ENCODE measurements at places on chromosomes 4 and X. TPM values are rescaled to one million over a fixed set of nuclear protein-coding genes. Genes with fewer than 3 reads are reported as not detected.
A peak's percentile ranks its signal among the peaks of the same experiment; 100 is the strongest.

The MAGEB1 gene
- not detected for total RNA-seq

The STIM2 gene
- total RNA-seq: 39.5 TPM

The HPGDS gene
- total RNA-seq: 0.98 TPM

The TEC gene
- total RNA-seq: 9.3 TPM

- no peaks in the 10 kb centered on the region for H3K4me1 ChIP-seq
- DNase-seq: no peak
- H3K36me3 ChIP-seq: no peaks in the 10 kb centered on the region
- no peak overlapping the region for H3K4me3 ChIP-seq
- no peak overlapping the region for H3K27ac ChIP-seq
Measured at GRCh38 chrX:150848914-150849365, 49.5 kb downstream of the CD99L2 start.

DNA sequence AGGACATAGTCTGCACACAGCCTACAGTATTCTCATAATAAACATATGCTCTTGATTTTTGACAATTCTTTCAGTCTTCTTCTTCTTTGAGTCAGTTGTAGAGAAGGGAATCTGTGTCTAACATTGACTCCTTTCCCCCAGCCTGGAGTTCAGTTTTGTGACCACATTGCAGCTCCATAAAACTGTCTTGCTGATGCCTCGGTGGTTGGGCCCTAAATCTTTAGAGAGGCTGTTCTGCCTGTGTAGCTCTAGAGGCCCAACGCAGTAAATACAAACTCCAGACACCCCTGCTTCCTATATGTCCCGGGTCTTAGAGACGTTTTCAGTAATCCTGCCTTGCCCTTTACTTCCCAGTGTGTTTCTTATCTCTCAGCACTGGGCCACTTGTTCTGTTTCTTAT, 639.5 kb upstream of the AADAT start:
- no peak overlapping the region for H3K27ac ChIP-seq
- H3K27me3 ChIP-seq: no peaks in the 10 kb centered on the region
- H3K4me1 ChIP-seq: no peaks in the 10 kb centered on the region
- H3K36me3 ChIP-seq: no peaks in the 10 kb centered on the region
- DNase-seq: no peak

GRCh38 chrX:154486396-154487207, at the start of gene UBL4A:
UBL4A (minus strand) TSS chrX:154486615; CDS start chrX:154486584, 31 bp downstream.
- H3K27me3 ChIP-seq: no peaks in the 10 kb centered on the region
- H3K4me1 ChIP-seq: peaks cover 29% of the 10 kb centered on the region
- no peaks in the 10 kb centered on the region for H3K36me3 ChIP-seq
- H3K4me3 ChIP-seq: peak within 1 kb of the TSS; percentile 67
- no peak for DNase-seq

DNA sequence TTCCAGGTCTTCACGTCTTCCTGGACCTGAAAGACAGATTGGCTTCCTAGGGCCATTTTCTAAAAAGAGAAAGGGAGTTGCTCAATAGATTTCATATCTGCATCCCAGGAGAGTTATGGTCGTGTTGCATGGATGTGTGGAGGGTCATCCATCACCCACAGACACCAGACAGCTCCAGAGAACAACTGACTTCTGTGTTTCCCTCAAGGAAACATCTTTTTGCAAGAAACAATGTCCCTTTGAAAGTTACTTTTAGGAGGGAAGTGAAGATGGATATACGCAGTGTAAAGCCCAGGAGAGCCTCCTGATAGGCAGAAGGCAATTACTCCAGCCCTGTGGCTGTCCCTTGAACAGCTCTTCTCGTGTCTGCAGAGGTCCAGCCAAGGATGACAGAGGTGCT, 108.3 kb downstream of the CLNK start:
- no peak overlapping the region for H3K4me3 ChIP-seq
- H3K4me1 ChIP-seq: no peaks in the 10 kb centered on the region
- no peaks in the 10 kb centered on the region for H3K36me3 ChIP-seq
- H3K27ac ChIP-seq: no peak overlapping the region

GRCh38 chr4:14446904-14447303, 555.4 kb upstream of the CPEB2 start:
- H3K27me3 ChIP-seq: no peaks in the 10 kb centered on the region
- no peaks in the 10 kb centered on the region for H3K36me3 ChIP-seq
- H3K27ac ChIP-seq: no peak overlapping the region
- no peaks in the 10 kb centered on the region for H3K4me1 ChIP-seq

DNA sequence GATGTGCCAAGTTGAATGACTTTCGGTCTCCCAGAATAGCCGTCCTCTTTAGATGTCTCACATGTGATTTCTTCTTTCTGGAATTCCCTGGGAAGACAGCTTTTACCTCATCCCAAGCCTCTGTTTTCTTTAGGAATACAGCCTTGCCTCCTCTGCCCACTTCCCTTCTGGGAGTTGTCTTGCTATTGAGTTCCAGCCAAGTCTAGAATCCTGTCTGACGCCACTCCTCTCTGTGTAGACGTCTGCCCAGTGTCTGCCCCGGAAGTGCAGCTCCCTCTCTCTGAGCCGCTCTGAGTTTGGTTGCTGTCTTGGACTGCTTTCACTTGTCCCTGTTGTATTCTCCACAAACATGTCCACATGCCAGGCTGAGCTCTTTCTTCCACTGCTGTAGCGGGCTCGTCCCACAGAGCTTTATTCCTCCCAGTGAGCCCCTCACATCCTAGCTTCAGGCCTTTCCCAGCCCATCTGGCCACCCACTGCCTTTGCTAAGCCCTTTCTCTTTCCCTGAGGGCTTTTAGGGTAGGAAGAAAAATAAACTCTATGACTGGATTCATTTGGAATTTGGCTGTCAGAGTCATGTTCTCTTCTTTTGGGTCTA, 9.0 kb upstream of the IGFBP7 start:
- peak overlapping the region; percentile 19 for H3K4me3 ChIP-seq
- DNase-seq: no peak
- peak overlapping the region; percentile 71 for H3K27ac ChIP-seq
- peaks cover 20% of the 10 kb centered on the region for H3K4me1 ChIP-seq
- no peaks in the 10 kb centered on the region for H3K27me3 ChIP-seq

GRCh38 chr4:166846939-166847338, 387.4 kb downstream of the SPOCK3 start:
- no peak overlapping the region for H3K27ac ChIP-seq
- H3K4me3 ChIP-seq: no peak overlapping the region
- DNase-seq: no peak
- no peaks in the 10 kb centered on the region for H3K4me1 ChIP-seq

- no peak for DNase-seq
- no peak overlapping the region for H3K4me3 ChIP-seq
- H3K4me1 ChIP-seq: no peaks in the 10 kb centered on the region
- no peaks in the 10 kb centered on the region for H3K27me3 ChIP-seq
Measured at GRCh38 chr4:174402470-174403176, 118.9 kb downstream of the CEP44 start.

GRCh38 chr4:127782025-127782274, 172 bp upstream of the HSPA4L start:
- H3K27ac ChIP-seq: peak overlapping the region; percentile 80
- peak overlapping the region; percentile 68 for H3K4me3 ChIP-seq
- H3K4me1 ChIP-seq: no peaks in the 10 kb centered on the region
- no peaks in the 10 kb centered on the region for H3K27me3 ChIP-seq
- no peak for DNase-seq
- no peaks in the 10 kb centered on the region for H3K36me3 ChIP-seq

- no peak for DNase-seq
- H3K4me3 ChIP-seq: no peak overlapping the region
- H3K36me3 ChIP-seq: no peaks in the 10 kb centered on the region
- H3K27me3 ChIP-seq: no peaks in the 10 kb centered on the region
Measured at GRCh38 chrX:38407126-38407525, 54.7 kb downstream of the OTC start.

DNA sequence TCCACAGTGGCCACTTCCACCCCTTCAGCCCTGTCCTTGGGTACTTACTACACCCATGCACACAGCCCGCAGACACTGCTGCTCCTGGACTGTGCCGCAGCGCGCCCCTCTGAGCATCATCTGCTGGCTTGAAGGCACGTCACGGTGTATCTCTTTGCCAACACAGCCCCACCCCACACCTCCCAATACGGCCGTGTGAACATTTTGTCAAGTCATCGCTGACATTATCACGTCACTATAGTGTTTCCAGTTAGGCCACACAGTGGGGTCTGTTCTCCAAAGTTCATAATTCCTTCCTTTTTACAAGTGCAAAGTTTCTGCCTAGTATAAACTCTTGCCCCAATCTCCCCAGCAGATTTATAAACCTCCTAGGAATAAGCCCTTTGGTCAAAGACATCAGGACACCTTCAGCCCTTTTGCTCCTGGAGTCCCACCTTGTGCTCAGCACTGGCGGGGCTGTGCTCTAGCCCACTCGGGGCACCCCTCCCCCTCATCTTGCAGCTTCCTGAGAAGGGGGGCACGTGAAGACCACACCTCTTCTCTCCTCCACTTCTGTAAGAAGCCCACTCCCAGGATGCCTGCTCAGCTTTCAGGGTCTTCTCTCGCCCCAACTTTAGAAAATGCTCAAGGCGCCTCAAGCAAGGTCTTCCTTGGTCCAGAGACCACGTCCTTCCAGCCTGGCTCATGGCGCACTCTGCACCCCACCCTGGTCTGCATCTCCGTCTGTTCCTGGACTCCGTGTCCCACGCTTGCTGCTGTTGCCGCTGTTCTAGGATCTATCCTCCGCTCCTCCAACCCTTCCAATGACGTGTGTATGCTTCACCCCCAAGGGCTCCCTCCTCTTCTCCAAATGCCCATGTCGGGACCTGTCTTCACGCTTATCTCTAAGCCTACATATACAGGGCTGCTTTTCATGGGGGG, 7.2 kb downstream of the FAM53A start:
- H3K4me3 ChIP-seq: no peak overlapping the region
- no peaks in the 10 kb centered on the region for H3K4me1 ChIP-seq
- no peak overlapping the region for H3K27ac ChIP-seq

DNA sequence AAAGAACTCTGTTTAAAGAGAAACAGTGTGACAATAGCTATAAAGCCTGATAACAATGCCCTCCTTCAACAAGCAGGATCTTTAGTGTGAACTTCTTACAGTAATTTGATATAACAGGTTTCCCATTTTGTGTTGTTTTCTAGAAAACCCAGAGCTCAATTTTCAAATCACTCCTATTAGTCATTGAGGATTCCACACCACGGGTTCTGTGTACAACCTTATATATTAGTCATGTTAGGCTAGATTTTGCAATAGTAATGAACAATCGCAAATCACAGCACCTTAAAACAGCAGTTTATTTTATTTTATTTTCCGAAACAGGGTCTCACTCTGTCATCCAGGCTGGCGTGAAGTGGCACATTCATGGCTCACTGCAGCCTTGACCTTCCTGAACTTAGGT, 1020.9 kb upstream of the INTU start:
- H3K27ac ChIP-seq: no peak overlapping the region
- DNase-seq: no peak
- H3K27me3 ChIP-seq: no peaks in the 10 kb centered on the region
- no peaks in the 10 kb centered on the region for H3K36me3 ChIP-seq
- H3K4me1 ChIP-seq: no peaks in the 10 kb centered on the region

GRCh38 chrX:131617182-131617581, 73.3 kb downstream of the OR13H1 start:
- no peaks in the 10 kb centered on the region for H3K27me3 ChIP-seq
- no peak overlapping the region for H3K4me3 ChIP-seq
- H3K27ac ChIP-seq: no peak overlapping the region
- H3K4me1 ChIP-seq: no peaks in the 10 kb centered on the region

DNA sequence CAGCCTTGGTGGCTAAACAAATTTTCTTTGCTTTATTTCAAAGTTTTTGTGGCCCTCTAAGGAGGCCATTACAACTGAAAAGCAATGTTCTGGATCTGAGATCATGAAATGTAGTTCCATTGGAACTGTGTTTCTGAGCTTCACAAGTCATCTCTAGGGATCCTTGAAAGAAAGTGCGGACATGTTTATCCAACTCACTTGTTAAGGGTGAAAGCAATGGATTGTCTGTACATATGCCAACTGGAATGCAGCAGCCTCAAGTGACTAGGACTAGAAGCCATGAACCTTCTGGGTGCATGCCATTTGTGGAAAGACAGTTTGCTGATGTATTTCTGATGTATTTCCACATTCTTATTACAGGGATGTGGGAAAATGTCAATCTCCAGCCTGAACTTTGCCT, 36.7 kb upstream of the KLHL13 start:
- H3K27me3 ChIP-seq: no peaks in the 10 kb centered on the region
- H3K27ac ChIP-seq: no peak overlapping the region

DNA sequence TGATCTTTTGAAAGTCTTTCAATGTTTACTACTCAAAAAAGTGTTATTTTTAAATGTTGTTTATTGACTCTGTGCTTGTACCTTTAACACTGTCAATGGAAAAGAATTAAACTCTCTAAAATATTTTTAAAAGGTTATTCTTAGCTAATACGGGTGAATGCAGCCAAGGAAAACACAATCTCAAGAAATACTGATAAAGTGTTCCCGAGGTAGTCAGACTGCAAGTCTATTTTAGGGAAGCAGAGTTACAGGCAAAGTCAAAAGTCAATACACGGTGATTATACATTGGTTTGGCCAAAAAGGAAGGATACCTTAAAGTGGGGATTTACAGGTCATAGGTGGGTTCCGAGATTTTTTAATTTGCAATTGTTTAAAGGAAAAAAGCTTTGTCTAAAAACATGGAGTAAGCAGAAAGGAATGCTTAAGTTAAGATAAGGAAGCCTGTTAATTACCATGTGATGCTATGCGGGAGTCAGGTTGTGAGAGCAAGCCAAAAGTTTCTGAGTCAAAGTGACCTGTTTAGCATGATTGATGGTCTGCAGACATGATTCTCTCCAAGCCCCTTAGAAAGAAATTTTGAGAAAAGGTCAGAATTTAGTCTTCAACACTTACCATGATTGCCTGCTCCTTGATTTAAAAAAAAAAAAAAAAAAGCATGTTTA, 288.4 kb downstream of the KLHL4 start:
- no peaks in the 10 kb centered on the region for H3K36me3 ChIP-seq
- no peak for DNase-seq
- H3K4me1 ChIP-seq: no peaks in the 10 kb centered on the region
- H3K4me3 ChIP-seq: no peak overlapping the region
- no peak overlapping the region for H3K27ac ChIP-seq

DNA sequence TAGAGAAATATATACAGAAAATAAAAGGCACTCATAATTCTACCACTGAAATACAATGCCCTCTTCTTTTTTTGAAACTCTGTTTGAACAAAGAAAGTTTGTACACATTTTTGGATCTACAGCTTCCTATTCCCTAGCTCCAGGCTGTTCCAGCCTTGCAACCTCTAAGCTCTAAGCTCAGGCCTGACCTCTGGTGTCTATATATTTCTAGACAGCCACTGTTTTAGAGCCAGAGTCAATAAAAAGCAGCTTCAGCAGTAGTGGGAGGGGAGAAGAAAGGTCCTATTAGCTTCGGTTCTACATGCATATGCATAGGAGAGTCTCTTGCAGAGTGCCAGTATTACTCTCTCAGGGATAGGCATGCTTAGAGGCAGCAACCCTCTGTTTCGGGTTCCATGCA, 39.7 kb downstream of the CLDN2 start:
- H3K36me3 ChIP-seq: peaks cover 14% of the 10 kb centered on the region
- no peaks in the 10 kb centered on the region for H3K4me1 ChIP-seq
- H3K27me3 ChIP-seq: no peaks in the 10 kb centered on the region
- H3K27ac ChIP-seq: no peak overlapping the region
- no peak overlapping the region for H3K4me3 ChIP-seq

- H3K27ac ChIP-seq: no peak overlapping the region
- H3K27me3 ChIP-seq: no peaks in the 10 kb centered on the region
- H3K36me3 ChIP-seq: no peaks in the 10 kb centered on the region
- no peak overlapping the region for H3K4me3 ChIP-seq
- DNase-seq: no peak
Measured at GRCh38 chrX:11789809-11790208, 31.8 kb downstream of the MSL3 start.

- DNase-seq: no peak
- no peak overlapping the region for H3K27ac ChIP-seq
- H3K4me3 ChIP-seq: no peak overlapping the region
- peaks cover 24% of the 10 kb centered on the region for H3K4me1 ChIP-seq
- H3K36me3 ChIP-seq: no peaks in the 10 kb centered on the region
- H3K27me3 ChIP-seq: no peaks in the 10 kb centered on the region
Measured at GRCh38 chr4:128516301-128516969, 228.8 kb upstream of the PGRMC2 start.
